Activated CD4-positive, alpha-beta T cell treated with anti-CD3 and anti-CD28 coated beads, Interleukin-2, amount 50 U/mL, for 4 hours (primary cell): ENCODE measurements at places on chromosomes 1 and 21.

DNA sequence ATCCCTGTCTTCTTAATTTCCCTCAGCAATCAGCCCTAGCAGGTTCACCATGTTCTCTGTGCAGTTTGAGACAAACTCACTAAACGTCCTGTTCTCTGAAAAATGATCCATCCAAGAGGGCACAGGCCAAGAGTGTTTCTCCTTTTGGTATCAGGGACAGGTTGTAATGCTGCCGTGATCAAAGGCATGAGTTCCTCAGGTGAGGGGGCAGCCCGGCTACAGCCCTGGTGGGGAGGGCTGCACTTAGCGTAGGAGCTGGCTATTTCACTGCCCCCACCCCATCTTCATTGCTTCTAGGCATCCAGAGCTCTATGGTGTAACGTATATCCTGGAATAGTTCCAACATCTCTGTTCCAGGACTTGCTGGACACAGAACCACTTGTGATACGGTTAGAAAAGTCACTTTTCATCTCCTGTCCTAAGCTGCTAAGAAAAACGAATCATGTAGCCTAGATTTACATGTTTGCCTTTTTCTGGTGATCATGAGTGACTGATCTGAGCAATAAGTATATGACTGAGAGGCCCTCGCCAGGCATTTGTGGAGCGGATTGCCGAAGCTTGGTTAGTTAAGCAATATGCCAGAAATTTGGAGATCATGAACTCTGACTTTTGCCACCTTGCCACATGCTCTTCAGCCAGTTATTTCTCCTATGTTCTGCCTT lies 41.1 kb upstream of the SRP9 start:
- no peak for DNase-seq

DNA sequence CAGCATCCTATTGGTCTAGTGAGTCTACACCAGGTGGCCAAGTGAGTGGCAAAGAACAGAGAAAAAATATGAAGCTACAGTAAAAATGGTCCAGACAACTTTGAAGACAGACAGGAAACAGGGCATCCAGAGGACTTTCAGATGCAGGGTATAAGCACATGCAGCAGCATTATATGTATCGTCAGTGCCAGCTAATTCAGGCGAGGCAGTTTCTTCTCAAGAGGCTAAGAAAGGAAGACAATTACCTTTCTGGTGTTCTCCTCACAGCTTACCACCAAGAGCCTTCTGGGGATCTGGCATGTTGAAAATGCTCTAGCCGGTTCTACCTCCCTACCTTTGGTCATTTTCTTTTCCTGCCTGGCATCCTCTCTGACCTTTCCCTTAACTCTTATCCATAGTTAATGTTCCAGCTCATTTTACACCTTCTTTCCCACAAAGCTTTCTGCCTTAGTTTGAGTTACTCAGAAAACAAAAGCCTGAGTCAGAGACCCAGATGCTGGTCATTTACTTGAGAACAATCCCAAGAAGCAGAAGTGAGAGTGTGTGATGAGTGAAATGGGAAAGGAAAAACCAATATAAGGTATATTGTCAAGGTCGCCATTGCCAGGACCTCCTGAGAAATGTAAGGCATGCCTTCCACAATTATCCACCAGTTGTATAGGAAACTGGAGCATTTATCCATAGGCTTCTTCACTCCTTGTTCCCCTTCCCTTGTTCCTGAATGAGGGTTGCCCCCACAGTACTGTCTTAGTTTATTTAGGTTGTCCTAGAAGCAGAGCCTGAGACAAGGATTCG lies 444.1 kb downstream of the PLPP3 start:
- no peak for DNase-seq

GRCh38 chr21:35438643-35439404 lies 389.7 kb upstream of the RUNX1 start:
- no peak for DNase-seq

DNA sequence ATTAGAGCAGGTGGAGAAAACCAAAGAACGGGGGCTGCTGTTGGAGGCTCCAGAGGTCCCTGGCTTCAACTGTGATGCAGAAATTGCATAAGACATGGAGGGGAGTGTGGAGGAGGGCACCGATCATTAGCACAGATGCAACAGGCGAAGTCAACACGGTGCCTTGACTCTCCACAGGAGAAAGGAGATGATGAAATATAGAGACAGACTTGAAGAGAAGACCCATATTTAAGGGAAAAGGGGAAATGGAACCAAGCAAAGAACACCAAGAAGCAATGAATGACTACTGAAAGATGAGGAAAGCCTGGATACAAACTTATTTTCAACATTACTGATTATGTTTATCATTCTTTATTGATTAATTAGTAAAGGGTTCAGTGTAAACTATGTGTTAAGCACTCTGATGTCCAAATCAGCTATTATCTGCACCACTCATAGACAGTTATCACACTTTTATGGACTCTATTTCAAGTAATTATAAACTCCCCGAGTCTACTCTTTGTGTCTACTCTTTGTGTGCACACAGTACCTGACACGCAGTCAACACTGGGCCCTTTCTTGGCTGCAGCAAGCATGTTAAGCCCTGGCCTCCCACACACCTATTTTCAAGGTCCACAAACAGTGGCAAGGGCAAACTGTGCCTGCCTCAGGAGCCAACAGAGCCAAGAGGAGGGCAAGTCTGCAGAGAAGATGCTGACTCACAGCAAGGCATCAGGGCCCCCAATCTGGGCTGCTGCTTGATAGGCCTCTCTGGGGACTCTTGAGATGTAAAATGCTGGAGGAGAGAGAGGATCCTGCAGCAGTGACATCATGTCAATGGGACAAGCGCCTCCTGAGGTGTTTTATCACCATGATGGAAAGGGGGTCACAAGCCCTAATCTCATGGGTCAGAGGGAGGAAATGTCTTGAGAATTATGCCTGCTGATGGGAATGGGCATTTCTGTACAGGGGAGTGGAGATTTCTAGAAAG lies 17.6 kb downstream of the PCNX2 start:
- no peak for DNase-seq

DNA sequence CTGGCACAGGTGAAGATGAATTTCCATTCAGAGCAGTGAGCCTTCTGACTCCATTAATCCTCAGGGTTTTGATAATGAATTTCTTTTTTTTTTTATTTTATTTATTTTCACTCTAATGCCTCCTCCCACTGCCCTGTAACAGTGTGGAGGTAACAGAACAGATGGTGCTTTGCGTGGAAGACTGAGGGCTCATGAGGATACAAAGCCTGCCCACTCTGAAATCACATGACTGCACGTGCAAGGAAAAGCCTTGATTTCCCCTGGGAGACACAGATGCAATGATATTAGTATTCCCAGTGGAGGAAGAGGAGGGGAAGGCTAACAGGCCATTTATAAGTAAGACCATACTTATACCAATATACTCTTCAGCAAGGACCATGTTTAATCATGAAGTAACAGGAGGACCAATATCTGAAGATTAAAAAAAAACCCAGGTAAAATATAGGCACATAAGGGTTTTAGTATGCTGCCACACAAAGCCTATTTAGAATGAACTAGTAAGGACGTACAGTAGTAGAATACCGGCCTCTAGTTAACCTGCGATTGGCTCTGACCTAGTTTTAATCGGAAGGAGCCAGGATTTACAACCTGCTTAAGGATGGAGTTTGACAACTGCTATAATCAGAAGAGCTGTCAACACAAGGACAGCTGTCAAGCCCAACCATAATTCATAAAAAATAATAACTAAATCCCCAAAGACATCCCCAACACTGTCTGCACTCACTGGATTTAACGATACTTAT lies 69.6 kb downstream of the LHX4 start:
- no peak for DNase-seq

DNA sequence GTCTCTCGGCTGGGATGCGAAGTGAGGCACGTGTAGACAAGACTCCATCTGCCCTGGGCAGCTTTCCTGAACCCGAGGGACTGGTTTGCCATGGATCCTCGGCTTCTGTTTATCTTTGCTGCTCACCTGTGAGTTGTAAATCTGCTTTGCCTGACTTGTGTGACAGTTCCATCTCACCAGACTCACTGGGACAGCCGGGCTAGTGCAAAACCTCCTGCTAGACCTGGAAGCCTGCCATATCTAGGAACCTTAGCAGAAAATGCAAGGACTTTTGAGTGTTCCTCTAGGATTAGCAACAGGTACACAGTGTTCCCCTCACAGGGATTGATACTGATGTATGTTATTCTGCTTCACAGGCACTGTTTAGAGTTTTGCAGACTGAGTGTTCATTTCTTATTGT lies 218.6 kb downstream of the URB2 start:
- DNase-seq = no peak

DNA sequence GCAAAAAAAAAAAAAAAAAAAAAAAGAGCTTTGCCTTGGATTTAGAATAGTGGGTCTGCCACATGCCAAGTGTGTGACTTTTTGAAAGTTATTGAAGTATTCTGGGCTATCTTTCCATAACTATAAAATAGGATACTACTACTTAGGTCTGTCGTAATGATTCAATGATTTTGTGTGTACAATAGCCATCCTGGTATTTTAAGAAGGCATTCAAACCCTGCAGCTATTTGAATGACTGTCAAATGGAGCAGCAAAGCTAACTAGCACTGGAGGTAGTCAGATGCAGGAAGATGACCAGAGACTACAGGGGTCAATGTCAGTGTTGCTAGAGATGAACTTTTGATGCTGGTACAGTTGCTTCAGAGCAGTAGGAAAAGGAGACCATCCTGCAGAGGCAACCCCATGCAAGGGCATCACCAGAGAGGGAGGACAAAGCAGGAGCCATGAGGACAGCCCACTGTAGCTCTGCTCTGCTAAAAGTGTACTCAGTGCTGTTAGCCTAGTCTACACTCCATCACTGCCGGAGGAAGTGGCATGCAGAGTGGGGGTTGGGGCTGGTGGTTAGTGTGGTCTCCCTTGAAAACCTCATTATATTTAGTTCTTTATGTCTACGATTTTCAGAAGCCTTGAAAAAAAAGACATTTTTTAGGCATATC lies 29.0 kb downstream of the DUSP10 start:
- DNase-seq = peak; percentile 61

DNA sequence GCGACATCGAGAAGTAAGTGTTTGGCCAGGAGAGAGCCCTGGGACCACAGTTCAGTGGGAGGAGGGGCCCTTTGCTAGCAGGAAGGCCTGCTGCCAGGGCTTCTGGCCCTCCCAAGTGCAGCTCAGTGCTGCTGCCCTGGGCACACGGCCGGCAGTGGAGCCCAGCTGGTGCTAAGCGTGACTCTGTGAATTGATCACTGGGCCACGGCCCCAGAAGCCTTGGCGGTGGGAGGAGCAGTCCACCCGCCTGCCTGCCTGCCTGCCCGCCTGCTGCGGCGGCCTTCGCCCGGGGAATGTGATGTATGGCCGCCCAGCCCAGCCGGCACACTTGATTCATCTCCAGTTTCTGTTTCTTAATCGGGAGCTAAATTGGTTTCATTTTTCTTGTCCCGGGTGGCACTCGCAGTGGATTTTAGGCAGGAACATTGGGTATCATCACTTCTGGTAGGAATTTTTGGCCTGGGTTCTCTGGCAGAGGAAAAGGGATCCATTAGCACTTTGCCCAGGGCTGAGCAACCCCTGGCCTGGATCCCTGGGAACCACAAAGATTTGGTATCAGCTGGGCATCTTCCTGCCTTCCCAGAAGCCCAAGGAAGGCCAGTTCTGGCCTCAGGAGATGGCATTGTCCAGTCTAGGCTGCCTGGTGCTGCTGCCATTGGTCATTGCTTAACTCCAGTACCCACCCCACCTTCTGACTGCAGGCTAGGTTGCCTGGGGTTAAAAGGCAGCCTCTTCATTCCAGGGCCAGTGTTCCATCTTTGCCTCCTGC lies 28.6 kb downstream of the TMEM53 start:
- DNase-seq = no peak

GRCh38 chr1:115677565-115677964 lies 35.8 kb downstream of the VANGL1 start:
- no peak for DNase-seq

- no peak for DNase-seq
These were observed 49.3 kb upstream of the PSEN2 start for GRCh38 chr1:226820941-226821718.

- no peak for DNase-seq
These were observed 36.3 kb upstream of the S1PR1 start for GRCh38 chr1:101200513-101200912.

- peak; percentile 64 for DNase-seq
These were observed 6.3 kb downstream of the HAPLN2 start for GRCh38 chr1:156625436-156626078.

GRCh38 chr1:55828044-55828443 lies 612.9 kb upstream of the USP24 start:
- DNase-seq = no peak

GRCh38 chr1:152164517-152165136 lies 5.6 kb upstream of the RPTN start:
- DNase-seq = no peak

DNA sequence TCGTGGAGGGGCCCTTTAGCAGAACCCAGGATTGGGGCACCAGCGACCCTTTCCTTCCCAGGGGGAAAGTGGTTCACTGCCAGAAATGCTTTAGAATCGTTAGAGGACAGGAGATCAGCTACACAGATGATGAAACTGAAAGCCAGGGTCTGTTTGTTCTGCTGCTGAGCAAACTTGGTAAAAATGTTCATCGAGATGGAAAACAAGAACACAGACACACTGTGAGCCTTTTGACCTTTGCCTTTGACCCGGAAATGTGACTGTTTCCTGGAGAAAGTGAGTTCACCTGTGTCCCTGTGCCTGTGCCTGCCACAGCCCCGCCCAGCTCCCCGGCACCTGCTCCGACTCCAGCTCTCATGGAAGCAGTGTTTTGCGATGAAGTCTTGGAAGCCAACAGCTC lies 234.3 kb downstream of the CAMTA1 start:
- DNase-seq = no peak

GRCh38 chr1:229523052-229523451 lies 14.9 kb upstream of the NUP133 start:
- no peak for DNase-seq

DNA sequence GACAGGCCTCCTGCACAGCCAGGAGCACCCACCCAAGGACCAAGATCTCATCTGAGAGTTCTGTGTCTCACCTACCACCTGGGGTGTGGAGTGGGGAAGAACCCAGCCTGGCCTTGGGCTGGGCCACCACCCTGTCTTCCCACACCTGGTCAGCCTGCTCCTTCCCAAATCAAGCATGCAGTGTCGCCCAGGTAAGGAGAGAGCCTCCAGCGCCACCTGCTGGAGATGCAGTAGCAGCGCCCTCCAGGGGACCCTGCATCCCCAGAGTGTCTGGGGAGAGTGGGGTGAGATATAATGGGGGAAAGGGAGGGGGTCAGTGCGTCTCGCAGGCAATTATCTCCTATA lies 32.3 kb downstream of the KIAA2013 start:
- DNase-seq = peak; percentile 64

- DNase-seq = no peak
These were observed 272.9 kb upstream of the C1orf174 start for GRCh38 chr1:4172644-4173599.

- DNase-seq = no peak
These were observed 78.3 kb downstream of the VWA5B1 start for GRCh38 chr1:20368866-20369470.

- no peak for DNase-seq
These were observed 50.4 kb downstream of the MIGA1 start for GRCh38 chr1:77829851-77830250.

DNA sequence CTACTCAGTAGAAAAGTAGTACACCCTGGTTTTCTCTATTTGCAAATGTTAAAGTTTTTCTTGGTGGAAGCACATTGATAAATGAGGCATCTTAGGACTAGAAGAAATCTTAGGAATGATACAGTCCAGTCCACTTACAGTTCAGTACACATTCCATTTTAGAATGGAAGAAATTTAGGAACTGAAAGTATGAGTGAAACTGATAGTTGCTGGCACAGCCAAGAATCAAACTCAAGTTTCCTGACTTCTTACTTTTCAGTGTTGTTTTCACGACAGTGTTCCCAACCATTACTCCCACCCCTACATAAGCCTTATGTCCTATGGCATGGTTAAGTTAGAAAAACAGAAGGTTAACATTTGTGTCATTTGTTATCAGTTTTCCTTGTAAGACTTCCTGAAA lies 258.5 kb downstream of the BACH1 start:
- no peak for DNase-seq
